Activated T-cell treated with anti-CD3 and anti-CD28 coated beads, Interleukin-2, amount 50 U/mL, for 72 hours (primary cell): ENCODE measurements at places on chromosomes 4 and X. TPM values are rescaled to one million over a fixed set of nuclear protein-coding genes. Genes with fewer than 3 reads are reported as not detected.

LNX1 gene
- not detected for total RNA-seq

PDE5A gene
- total RNA-seq = 1.0 TPM

L1CAM gene
- 2.1 TPM for total RNA-seq

PLAC8 gene
- total RNA-seq = 49.3 TPM

CSAG1 gene
- total RNA-seq = not detected

SPOCK3 gene
- total RNA-seq = not detected

DCLK2 gene
- 0.12 TPM for total RNA-seq

MUC7 gene
- not detected for total RNA-seq

SLC4A4 gene
- 0.26 TPM for total RNA-seq

ALAS2 gene
- not detected for total RNA-seq

SPATA18 gene
- total RNA-seq = not detected

TMEM175 gene
- total RNA-seq = 22.0 TPM

MAGEA4 gene
- not detected for total RNA-seq

DNA sequence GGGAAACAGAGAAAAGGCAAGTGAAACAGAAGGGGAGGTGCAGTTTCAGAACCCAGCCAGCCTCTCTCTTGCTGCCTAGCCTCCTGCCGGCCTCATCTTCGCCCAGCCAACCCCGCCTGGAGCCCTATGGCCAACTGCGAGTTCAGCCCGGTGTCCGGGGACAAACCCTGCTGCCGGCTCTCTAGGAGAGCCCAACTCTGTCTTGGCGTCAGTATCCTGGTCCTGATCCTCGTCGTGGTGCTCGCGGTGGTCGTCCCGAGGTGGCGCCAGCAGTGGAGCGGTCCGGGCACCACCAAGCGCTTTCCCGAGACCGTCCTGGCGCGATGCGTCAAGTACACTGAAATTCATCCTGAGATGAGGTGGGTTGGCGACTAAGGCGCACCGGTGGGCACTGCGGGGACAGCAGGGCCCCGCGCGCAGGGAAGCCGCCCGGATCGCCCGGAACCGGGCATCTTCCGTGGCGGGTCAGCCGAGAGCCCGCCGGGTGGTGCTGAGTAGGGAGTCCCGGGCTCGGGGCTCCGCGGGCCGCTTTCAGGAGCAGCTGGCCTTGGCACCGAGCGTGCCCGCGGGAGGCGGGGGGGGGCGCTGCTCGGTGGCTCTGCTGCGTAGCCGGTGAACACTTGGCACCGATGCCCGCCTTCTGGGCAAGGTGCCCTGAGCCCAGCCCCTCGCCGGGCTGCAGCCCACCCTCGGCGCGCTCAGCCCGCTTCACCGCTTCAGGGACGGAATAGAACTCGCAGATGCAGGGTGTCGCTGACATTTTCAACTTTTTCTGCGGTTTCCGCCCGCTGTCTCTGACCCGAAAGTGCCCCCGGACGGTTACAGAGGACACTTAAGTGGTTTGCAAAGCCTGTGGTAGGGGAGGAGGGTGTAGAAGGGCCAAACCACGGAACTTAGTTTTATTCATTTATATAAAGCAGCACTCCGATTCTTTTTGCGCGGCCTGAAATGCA is at the start of gene CD38:
TSS of gene CD38 (plus strand) at position 40 of the 953 bp plus-strand sequence. CDS start at position 127, 87 bp downstream.
- peaks cover 19% of the 10 kb centered on the region for H3K36me3 ChIP-seq
- no peak within 1 kb of the TSS for H3K27ac ChIP-seq
- peaks cover 41% of the 10 kb centered on the region for H3K27me3 ChIP-seq
- peak within 1 kb of the TSS; percentile 90 for H3K4me3 ChIP-seq

DNA sequence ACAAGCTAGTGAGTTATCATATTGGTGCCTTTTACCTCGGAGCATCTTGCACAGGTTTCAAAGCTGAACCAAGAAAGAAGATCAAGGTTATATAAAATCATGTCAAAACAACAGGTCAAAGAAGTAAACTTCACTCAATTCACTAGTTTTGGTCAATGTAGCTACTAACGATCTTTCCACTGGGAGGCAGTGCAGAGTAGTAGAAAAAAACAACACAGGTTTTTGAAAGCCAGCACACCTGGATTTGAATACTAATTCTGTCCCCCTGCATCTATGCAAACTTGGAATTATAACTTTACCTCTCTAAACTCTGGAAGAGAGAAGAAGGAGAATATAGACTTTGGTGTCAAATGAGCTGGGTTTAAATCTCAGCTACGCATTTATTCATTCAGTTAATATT is 266.1 kb downstream of the GRIA3 start:
- DNase-seq = no peak
- H3K27ac ChIP-seq = no peak overlapping the region
- H3K36me3 ChIP-seq = no peaks in the 10 kb centered on the region
- no peak overlapping the region for H3K4me3 ChIP-seq
- H3K27me3 ChIP-seq = peaks cover 14% of the 10 kb centered on the region
- no peaks in the 10 kb centered on the region for H3K4me1 ChIP-seq

GRCh38 chrX:102624105-102624504 is 24.8 kb downstream of the ARMCX5 start:
- H3K4me1 ChIP-seq = peaks cover 13% of the 10 kb centered on the region
- no peak for DNase-seq
- peak overlapping the region; percentile 7 for H3K4me3 ChIP-seq
- peaks cover 29% of the 10 kb centered on the region for H3K36me3 ChIP-seq
- peaks cover 15% of the 10 kb centered on the region for H3K27me3 ChIP-seq
- H3K27ac ChIP-seq = no peak overlapping the region

DNA sequence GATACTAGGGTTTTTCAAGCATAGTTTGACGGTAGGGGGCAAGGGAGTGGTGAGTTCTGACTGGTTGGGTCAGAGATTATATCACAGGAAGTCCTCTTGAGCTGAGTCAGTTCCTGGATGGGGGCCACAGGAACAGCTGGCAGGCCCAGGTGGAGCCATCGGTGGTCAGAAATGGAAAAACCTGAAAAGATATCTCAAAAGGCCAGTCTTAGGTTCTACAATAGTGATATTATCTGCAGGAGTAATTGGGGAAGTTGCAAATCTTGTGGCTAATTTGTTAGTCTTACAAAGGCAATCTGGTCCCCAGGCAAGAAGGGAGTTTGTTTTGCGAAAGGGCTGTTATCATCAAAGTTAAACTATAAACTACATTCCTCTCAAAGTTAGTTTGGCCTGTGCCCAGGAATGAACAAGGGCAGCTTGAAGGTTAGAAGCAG is 159.3 kb downstream of the PTCHD1 start:
- H3K4me3 ChIP-seq = no peak overlapping the region
- DNase-seq = peak; percentile 0
- peaks cover 9% of the 10 kb centered on the region for H3K27me3 ChIP-seq
- peaks cover 12% of the 10 kb centered on the region for H3K4me1 ChIP-seq
- no peaks in the 10 kb centered on the region for H3K36me3 ChIP-seq

GRCh38 chr4:147707892-147708672 is 23.8 kb upstream of the ARHGAP10 start:
- H3K27me3 ChIP-seq = no peaks in the 10 kb centered on the region
- H3K4me3 ChIP-seq = no peak overlapping the region
- DNase-seq = peak; percentile 40

DNA sequence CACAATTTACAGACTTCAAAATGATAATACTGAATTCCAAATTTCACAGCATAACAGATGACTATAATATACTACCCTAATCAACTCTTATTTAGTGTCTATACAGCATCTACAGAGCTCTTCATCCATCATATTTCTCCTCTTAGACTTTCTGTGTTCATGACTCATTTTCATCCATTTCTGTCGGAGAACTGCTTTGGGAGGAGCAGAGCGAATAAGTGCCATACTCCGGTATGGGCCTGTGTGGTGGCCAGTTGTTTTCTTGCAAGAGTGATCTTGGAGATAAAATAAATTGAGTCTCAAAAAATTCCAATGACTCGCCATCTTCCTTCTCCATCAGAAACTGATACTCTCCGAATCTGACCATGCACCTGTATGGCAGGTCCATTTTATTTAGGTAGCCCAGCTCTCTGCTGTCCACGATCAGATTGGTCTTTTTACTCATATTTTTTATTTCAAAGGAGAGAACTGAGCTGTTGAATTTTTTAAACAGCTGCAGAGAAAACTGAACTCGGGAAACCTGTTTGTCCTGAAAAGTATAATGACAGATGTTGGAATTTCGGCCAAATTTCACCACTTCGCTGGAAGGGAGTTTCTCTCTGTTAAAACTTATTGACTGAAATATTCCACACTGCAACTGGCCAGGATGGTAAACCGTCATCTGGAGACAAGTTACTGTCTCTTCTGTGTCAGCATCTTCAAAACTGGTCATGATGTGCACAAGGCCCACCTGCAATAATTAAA is 7.8 kb downstream of the TIFA start:
- peaks cover 94% of the 10 kb centered on the region for H3K4me1 ChIP-seq
- DNase-seq = no peak
- H3K36me3 ChIP-seq = peaks cover 55% of the 10 kb centered on the region
- peak overlapping the region; percentile 40 for H3K4me3 ChIP-seq
- no peaks in the 10 kb centered on the region for H3K27me3 ChIP-seq

DNA sequence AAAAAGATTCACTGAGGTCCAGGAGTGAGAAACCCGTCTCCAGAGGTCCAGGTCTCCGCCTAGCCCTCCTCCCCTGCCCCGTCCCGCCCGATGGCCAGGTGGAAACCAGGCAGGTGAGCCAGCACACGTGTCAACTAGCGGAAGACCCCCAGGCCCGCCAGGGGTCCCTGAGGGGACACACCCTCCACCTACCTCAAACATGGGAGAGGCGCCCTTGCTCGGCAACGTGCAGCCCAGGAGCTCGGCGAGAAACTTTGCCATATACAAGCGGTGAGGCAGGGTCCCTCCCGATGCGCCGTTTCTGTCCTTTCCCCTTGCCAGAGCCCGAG is 330.0 kb downstream of the HNRNPD start:
- H3K4me1 ChIP-seq = peaks cover 7% of the 10 kb centered on the region
- no peak overlapping the region for H3K27ac ChIP-seq
- peak overlapping the region; percentile 73 for H3K4me3 ChIP-seq
- H3K27me3 ChIP-seq = peaks cover 63% of the 10 kb centered on the region

- H3K4me1 ChIP-seq = no peaks in the 10 kb centered on the region
- H3K36me3 ChIP-seq = no peaks in the 10 kb centered on the region
- no peak overlapping the region for H3K4me3 ChIP-seq
- peaks cover 6% of the 10 kb centered on the region for H3K27me3 ChIP-seq
- no peak for DNase-seq
These were observed 65.3 kb upstream of the FAM120C start for GRCh38 chrX:54248309-54248708.

GRCh38 chrX:103073467-103073866 is 9.5 kb upstream of the BEX1 start:
- DNase-seq = no peak
- H3K4me3 ChIP-seq = no peak overlapping the region
- no peak overlapping the region for H3K27ac ChIP-seq
- H3K27me3 ChIP-seq = peaks cover 29% of the 10 kb centered on the region
- no peaks in the 10 kb centered on the region for H3K4me1 ChIP-seq

- no peaks in the 10 kb centered on the region for H3K4me1 ChIP-seq
- H3K4me3 ChIP-seq = no peak overlapping the region
- H3K27ac ChIP-seq = no peak overlapping the region
- H3K36me3 ChIP-seq = no peaks in the 10 kb centered on the region
- no peak for DNase-seq
These were observed 252.9 kb upstream of the TTC29 start for GRCh38 chr4:147198411-147199051.

DNA sequence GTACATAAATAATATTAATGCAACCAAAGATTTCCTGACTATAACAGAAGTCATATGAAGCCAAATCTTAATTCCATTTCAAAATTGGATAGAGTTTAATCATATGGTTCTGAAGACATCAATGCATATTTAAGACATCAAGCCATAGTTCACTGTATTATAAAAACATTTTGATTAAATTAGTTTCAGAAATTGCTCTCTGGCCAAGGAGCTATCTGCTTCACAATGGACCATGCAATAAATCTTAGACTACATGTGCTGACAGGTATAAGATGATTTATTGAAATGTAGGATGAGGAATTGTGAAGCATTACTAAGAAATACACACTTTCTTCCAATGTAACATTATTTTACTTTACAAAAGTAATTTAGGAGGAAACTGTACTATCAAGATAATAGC is 81.6 kb downstream of the MID1 start:
- no peak for DNase-seq
- H3K27ac ChIP-seq = no peak overlapping the region
- H3K27me3 ChIP-seq = no peaks in the 10 kb centered on the region
- H3K36me3 ChIP-seq = no peaks in the 10 kb centered on the region
- no peak overlapping the region for H3K4me3 ChIP-seq

- no peaks in the 10 kb centered on the region for H3K36me3 ChIP-seq
- no peak for DNase-seq
- H3K4me1 ChIP-seq = no peaks in the 10 kb centered on the region
- no peak overlapping the region for H3K27ac ChIP-seq
- no peaks in the 10 kb centered on the region for H3K27me3 ChIP-seq
These were observed 176.3 kb downstream of the FAM13A start for GRCh38 chr4:88880501-88881226.

- no peak for DNase-seq
- H3K4me3 ChIP-seq = no peak overlapping the region
- no peaks in the 10 kb centered on the region for H3K36me3 ChIP-seq
- H3K27ac ChIP-seq = no peak overlapping the region
- H3K4me1 ChIP-seq = no peaks in the 10 kb centered on the region
These were observed 13.4 kb upstream of the DHRSX start for GRCh38 chrX:2514131-2514530.

DNA sequence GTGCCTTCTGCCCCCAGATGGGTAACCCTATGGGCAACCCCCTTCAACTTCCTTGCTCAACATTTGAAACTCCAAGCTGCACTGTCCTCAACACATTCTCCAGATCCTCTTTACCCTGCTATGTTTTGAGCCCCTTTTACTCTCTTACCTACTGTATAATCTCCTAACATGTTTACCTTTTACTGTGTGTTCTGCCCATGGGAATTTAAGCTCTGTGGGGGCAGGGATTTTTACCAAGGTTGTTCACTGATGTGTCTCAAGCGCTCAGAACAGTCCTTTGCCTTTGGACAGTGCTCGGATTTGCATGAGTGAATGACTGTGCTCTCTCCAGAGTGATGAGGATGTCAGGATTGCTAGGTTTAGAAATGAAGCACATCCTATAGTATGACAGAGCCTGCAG is 53.2 kb downstream of the SORBS2 start:
- DNase-seq = no peak
- H3K36me3 ChIP-seq = no peaks in the 10 kb centered on the region
- peaks cover 19% of the 10 kb centered on the region for H3K27me3 ChIP-seq

DNA sequence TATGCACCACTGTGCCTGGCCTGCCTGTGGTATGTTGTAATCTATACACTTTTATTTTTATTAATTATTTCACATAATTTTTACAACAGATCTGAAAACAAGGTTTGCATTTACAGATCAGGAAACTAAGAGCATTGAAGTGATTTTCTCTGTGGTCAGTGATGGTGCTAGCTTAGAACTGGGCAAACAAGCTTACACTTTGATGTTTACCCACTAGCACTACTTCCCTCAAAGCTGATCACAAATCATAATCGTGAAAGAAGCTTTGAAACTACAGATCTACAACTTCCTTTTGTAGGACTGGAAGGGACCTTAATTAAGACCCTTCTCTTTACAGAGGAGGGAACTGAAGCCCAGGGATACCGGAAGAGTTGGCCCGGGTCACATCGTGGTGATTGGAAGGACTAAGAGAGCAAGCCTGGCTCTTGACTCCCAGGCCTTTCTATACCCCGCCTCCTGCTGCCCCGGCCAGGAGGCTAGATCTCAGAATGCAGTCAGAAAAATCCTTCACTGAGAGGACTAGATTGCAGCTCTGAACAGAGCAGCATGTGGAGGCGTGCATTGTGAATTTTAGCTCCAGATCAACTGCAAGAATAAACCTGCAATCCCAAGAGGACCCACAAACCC is 93.7 kb upstream of the ZNF827 start:
- no peaks in the 10 kb centered on the region for H3K36me3 ChIP-seq
- H3K27ac ChIP-seq = no peak overlapping the region
- peaks cover 13% of the 10 kb centered on the region for H3K4me1 ChIP-seq
